Mammary epithelial cell (primary cell): ENCODE measurements at places on chromosomes 11 and 22.

- no peak for DNase-seq
Measured at GRCh38 chr22:29207243-29207550, 1.5 kb downstream of the EMID1 start.

DNA sequence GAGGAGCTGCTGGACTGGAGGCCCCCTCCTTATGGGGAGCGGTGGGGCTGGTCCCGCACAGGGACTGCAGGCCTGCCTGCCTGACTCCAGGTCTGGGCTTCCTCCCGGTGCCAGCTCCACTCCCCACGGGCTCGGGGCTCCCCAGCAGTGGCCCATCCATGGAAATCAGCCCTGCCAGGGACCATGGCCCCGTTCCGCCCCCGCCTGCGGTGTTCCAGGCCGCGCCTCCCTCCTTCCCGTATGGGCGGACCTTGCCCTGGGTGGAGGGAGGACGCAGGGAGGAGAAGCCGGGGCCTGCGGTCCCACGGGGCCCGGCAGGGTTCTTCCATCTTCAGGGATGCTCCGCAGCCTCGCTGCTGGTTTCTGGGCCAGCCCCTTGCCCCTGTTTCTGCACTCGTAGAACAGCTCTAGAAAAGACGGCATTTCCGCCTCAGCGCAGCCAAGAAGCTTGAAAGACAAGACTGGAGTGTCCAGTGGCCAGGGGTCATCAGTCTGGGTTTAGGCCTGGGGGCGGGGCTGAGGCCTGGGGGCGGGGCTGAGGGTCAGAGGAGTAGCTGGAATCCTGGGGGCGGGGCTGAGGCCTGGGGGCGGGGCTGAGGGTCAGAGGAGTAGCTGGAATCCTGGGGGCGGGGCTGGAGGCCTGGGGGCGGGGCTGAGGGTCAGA lies 1330.6 kb downstream of the BRD1 start:
- no peak for DNase-seq

GRCh38 chr11:59114344-59114743 lies 7.3 kb downstream of the FAM111B start:
- DNase-seq = no peak

DNA sequence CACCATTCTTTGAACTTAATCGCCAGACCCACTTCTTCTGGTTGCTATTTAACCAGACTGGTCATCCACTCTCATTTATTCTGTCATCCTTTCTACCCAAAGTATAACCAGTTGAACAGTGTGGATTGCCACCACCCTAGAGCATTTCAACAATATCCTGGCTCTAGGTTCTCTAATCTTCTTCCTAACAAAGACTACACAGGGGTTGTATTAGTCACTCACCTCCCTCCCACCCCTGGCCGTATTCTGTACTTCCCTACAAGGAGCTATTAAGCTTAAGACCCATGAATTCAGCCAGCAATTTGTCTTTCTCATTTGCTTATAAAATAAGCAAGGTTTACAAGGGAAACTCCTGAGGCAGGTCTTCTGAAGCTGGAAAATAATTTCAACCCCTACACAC lies 46.9 kb upstream of the CEP126 start:
- no peak for DNase-seq

GRCh38 chr11:16512198-16512898 lies 156.0 kb upstream of the SOX6 start:
- DNase-seq = no peak

GRCh38 chr11:60492488-60493009 lies at the start of gene MS4A12:
Gene MS4A12, plus strand, starts transcription at chr11:60492778. Its CDS starts 4,541 bp downstream, at chr11:60497319.
- DNase-seq = no peak

- no peak for DNase-seq
Measured at GRCh38 chr11:36447514-36447913, 62.6 kb downstream of the TRAF6 start.

DNA sequence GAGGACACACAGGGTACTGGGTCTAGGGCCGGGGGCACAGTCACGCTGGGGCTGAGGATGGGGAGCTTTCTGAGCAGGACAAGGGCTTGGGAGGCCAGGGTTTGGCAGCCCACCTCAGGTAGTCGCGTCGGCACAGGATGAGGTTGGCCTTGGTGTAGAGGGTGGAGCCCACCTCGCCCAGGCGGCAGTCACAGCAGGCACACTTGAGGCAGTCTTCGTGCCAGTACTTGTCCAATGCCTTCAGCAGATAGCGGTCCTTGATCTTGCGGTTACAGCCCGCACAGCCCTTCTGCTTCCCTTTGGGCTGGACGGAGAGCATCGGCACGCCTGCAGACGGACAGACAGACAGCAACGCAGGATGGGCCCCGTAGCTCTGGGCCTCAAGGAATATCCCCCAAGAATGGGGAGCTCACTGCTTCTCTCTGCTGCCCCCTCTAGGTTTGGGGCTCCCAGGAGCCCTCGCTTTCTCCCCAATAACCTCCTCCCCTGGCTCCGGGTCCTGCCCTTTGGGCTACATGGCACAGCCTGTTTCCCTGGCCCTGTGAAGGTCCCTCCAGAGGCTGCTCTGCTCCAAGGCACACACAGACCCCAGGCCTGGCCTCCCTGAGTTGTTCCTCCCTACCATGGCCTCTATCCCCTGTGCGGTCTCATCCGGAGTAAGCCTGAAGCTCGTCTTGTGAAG lies 33.4 kb downstream of the LMO1 start:
- no peak for DNase-seq

GRCh38 chr22:22988150-22988549 lies 82.2 kb upstream of the GNAZ start:
- no peak for DNase-seq

- no peak for DNase-seq
Measured at GRCh38 chr22:46746620-46747019, 8.6 kb upstream of the CERK start.

GRCh38 chr22:20436768-20437612 lies 635 bp downstream of the SCARF2 start:
- no peak for DNase-seq

DNA sequence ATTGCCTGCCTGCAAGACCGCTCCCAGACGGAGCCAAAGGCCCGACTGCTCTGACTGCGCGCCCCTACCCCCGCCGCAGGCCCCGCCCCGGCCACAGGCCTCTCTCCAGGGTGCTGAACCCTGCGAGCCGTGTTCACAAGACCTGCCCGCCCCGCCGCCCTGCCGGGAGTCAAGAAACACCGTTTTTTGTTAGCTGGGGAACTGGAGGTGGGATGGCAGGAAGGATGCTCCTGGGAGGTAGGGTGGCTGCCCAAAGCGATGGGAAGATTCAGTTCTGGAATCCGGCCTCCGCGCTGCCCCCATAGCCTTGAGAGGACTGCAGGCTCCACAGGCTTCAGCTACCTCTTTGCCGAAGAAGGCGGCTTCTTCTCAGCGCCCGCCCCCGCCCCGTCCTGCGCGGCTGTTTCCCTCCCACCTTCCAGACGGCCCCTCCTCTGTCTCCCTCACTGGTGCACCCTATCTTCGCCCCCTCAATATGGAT lies 2.7 kb upstream of the PDE2A start:
- DNase-seq = peak; percentile 32

DNA sequence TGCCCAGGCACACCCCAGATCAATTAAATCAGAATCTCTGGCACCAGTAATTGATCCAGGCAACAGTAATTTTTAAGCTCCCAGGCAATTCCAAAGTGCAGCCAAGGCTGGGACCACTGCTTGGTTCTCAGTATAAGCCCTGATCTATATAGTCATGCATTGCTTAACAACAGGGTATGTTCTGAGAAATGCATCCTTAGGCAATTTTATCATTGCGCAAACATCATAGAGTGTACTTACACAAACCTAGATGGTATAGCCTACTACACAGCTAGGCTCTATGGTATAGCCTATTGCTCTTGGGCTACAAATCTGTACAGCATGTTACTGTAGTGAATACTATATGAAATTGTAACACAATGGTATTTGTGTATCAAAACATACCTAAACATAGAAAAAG lies 651 bp upstream of the C11orf42 start:
- DNase-seq = no peak

DNA sequence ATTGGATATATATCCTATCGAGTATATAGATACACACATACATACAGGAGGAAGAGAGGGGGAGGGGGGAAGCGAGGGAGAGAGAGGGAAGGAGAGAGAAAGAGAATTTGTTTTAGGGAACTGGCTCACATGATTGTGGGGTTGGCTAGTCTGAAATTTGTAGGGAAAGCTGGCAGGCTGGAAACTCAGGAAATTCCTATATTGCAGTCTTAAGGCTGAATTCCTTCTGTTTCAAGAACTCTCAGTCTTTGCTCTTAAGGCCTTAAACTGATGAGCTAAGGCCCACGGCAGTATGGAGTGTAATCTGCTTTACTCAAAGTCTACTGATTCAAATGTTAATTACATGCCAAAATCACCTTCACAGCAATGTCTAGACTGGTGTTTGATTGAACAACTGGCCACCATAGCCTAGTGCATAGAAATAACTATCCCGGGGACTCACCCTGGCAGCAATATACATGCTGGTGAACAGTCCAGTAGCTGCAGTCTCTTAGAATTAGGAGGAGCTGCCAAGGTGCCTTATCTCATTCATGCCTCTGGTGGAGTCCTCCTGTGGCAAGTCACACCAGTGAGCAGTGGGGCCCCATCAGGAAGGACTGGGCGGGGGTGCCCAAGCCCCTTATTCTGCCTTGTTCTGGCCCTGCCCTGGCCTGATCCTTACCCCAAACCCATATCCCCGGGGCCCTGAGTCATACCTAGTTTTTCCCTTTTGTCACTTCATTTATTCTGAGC lies 59.7 kb upstream of the AMPD3 start:
- DNase-seq = no peak

GRCh38 chr11:122202951-122203456 lies 87.0 kb upstream of the BLID start:
- DNase-seq = peak; percentile 93

GRCh38 chr11:44316659-44317240 lies 6.8 kb upstream of the ALX4 start:
- DNase-seq = no peak

GRCh38 chr11:3905080-3905953 lies 49.9 kb downstream of the STIM1 start:
- DNase-seq = peak; percentile 97

- no peak for DNase-seq
Measured at GRCh38 chr11:72391638-72392423, 42.5 kb downstream of the CLPB start.

DNA sequence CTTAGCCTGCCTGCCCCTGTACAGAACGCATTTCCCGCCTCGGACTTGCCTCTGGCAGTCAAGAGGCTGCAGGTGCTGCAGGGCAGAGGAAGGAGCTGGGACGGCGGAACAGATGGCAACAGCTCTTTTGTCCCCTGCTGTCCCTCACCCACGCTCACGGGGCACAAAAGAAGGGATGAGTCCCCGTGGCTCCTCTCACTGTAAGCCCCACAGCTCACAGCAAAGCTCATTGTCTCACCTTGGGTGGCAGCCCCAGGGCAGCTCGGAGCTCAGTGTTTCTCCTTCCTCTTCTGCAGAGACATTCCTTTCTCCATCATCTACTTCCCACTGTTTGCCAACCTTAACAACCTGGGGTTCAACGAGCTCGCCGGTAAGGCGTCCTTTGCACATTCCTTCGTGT lies 24.3 kb downstream of the SLC25A18 start:
- DNase-seq = no peak

DNA sequence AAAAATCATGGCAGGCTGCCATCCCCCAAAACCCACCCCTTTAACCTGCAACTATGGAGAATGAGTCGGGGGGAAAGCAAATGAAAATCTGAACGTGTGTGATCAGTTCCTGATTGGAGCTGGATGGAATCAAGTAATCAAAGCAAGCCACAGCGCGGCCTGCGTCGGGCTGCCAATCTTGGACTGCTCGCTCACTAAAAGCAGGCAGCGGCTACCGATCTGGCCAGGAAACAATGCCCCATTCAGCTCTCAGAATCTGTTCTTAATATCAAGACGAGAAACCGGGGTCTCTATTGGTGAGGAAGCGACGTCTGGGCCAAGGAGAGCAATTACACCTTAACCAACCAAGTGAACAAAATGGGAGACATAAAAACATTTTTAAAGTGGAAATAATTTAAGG lies 472.2 kb downstream of the SOX6 start:
- no peak for DNase-seq

- no peak for DNase-seq
Measured at GRCh38 chr22:23684026-23684425, 6.8 kb upstream of the RGL4 start.

GRCh38 chr11:134151083-134151747 lies 72.6 kb downstream of the NCAPD3 start:
- no peak for DNase-seq

DNA sequence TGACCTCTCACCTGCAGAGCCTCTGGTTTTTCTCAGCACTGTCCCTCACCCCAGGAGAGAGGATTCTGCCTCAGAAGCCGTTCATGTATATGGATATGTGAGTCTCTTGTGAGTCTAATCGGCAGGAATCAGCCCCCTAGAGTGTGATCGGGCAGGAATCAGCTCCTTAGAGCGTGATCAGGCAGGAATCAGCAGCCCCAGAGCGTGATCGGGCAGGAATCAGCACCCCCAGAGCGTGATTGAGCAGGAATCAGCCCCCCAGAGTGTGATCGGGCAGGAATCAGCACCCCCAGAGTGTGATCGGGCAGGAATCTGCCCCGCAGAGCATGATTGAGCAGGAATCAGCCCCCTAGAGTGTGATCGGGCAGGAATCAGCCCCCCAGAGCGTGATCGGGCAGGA lies 80.0 kb upstream of the EIF3D start:
- no peak for DNase-seq

GRCh38 chr11:123152951-123153350 lies 42.1 kb downstream of the CLMP start:
- DNase-seq = no peak

DNA sequence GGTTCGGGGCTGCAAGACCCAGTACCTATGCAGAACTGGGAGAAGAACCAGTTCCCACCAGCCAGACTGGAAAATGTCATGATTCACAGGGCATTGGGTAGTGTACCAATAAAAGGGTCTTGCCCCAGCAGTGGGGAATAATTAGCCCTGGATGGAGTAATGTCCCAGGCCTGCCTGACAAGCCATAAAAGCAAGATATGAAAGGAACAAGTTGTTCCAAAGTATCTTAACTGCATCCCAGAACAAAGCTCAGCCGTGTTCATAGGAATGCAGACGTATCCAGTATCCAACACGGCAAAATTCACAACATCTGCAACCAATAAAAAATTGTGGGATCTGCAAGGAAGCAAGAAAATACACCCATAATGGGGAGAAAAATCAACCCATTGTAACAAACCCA lies 47.9 kb downstream of the ASCL2 start:
- DNase-seq = no peak

- DNase-seq = no peak
Measured at GRCh38 chr11:75625021-75625420, 43.8 kb downstream of the MAP6 start.

GRCh38 chr22:37203354-37204044 lies 8.8 kb downstream of the SSTR3 start:
- DNase-seq = no peak
